ENCODE measurements at places on chromosomes 7 and 10.
A peak's percentile ranks its signal among the peaks of the same experiment; 100 is the strongest.

DNA sequence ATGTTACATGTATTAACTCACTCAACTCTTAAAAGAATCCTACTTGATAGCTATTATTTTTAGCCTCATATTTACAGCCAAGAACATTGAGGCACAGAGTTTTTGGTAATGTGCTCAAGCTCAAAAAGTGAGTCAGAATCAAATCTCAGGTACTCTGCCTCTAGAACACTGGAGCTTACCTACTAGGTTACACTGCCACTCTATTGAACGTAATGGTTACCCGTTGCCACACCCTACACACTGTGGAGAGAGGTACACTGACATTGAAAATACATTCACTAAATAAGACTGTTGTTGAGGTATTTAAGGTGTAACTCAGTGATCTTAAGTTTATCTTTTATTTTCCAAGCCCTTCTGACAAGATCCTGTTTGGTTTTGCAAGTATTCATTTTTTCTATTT, 17.9 kb downstream of the SLC26A3 start:
- no peak for DNase-seq

- DNase-seq: no peak
Observed at GRCh38 chr7:48296966-48297365, 125.7 kb downstream of the ABCA13 start.

DNA sequence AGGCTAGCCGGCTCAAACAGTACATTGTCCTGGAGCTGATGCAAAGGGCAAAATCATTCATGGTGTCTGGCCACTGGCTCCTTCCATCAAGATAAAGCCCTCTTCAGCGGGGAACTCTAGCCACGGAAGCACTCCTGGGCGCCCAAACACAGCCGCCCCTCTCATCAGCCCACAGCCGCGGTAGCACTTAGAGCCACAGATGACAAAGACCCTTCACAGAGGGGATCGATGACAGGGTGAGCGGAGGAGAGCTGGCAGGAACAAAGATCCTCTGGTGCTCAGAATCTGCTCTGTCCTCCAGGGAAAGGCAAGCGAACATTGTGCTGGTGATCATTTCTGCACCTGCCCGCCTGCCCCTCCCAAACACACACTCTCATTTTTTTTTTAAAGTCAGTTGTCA, 222.2 kb upstream of the NRP1 start:
- no peak for DNase-seq

DNA sequence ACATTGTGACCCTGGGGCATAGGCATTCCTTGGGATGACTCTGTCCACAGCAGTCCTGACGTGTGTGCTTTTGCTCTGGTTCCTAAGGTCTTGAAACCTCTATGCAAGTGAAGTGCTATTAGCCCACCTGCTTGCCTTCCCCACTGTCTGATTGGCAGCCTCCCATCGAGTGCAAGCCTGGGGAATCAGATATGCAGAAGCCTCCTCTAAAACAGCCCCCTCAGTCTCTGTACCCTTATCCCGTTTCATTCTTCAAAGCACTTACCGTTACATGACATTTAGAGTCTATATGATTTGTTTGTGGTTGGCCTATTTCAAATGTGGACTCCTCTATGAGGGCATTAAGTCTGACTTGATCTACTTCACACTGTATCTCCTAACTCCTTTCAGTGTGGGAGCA, 4.3 kb downstream of the KIAA1217 start:
- no peak for DNase-seq

DNA sequence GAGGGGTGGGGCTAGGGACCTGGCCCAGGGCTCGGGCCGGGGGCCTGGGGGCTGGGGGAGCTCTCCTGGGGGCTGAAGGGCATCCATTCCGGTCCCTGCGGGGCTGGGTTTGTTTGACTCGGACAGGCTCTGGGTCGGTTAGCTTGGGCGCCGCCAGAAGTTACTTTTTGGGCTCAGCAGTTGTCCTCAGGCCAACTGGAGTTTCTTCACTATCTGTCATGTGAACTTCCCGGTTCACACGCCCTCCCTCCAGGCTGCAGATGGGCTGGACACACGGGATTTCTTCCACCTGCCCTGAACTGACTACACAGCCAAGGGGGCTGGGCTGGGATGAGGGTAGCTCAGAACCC, 3.8 kb downstream of the SLC4A2 start:
- DNase-seq: peak; percentile 59

DNA sequence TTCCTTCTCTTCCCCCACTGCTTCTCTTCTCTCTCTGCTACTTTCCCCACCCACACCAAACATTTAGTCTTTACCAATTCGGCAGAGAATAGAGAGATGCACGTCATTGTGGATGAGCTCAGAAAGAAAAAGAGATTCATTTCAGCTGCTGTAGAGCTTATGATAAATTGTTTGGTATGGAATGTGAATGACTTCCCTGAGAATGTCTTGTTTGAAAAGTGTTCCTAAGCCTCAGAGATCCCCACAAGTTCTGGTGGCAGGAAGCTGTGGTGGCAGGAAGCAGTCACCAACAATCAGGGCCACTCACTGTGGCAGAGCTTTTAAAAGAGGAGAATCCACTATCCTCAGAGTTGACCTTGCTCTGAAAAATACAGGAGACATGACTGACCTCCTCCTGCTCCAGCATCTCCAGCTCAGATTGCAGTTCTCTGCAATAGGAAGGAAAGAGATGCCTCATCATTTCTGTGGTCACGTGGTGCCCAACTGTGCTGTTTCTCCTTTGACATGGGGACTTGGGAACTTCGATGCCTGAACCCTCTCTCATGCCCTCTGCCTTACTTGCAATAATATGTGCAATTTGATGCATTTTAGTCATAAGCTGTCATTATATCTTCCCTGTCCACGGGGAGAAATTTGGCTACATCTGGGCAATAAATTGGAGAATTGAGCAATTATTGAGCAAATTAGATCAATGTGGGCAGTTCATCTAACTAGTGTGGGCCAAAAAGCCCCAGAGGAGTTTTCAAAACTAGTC, 76.5 kb downstream of the BMPER start:
- no peak for DNase-seq
